ENCODE measurements at places on chromosomes 6 and 20.
A peak's percentile ranks its signal among the peaks of the same experiment; 100 is the strongest.

DNA sequence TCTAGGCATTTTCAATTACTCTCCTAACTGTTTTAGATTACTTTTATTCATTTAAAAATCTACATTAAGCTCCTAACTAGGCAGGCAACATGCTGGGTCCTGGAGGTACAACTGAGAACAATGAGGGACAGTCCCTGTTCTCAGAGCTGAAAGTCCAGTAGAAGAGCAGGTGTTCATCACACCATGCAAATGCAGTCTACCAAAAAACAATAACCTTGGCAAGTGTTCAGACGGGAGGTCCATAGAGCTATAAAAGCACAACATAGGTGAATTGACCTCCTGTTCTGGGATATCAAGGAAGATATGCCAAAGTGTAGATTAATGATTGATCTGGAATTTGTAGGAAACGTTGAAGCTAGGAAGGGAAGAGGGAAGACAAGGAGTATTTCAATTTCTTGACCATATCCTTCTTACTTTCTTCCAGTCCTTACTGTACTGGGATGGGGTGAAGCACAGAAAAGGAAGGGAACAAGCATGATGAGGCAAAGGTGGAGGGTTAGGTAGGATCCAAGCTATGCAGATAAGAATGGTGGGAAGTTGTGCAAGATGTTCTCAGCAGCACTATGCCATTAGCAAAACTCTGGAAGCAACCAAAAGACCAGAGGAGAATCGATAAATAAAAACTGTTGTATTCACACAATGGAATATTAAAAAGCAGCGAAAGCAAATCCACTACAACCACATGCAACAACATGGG, 485.7 kb upstream of the JARID2 start:
- DNase-seq, result no peak

GRCh38 chr6:26576407-26576843, 20.3 kb upstream of the ABT1 start:
- DNase-seq, result no peak

- DNase-seq, result no peak
Measured at GRCh38 chr6:2891768-2892170, 11.3 kb downstream of the SERPINB9 start.

DNA sequence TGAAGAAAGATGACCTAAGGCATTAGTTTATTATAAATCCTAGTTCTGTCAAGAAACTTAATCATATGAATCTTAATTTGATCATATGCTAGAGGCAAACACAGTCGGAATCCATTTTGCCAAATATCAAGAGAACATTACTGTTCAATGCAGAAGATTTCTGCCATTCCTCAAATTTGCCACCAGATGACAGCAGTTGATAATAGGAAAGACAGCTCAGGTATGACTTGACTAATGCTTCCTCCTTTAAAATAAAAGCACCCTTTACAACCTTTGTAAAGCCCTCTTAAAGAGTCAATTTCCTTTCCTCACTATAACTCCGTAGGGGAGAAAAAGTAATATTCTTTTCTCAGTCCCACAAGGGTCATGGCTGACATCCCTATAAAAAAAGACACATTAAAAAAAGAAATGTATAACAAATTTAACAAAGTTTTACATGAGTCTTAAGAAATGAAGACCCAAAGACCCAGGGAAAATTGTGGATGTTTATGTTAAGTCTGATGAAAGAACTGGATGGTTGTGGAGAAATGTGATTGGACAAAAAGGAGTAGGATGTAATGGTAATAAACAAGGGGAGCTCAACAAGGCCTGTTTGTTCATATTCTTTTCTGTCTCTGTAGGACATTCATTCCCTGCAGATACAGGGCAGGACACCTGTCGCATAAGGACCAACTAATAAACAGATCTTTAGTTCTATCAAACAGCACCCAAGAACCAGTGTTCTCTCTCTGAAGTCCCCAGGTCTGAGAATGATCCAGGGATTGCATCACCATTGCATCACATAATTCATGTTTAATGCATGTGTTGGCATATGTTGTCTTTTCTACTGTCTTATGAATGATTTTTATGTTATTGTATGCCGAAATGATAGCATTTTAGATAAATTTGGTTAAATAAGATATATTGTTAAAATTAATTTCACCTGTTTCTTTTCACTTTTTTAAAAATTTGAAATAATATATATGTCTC, 23.0 kb upstream of the IL17A start:
- peak; percentile 21 for DNase-seq

- DNase-seq, result no peak
Measured at GRCh38 chr6:163952005-163952404, 537.5 kb downstream of the QKI start.

DNA sequence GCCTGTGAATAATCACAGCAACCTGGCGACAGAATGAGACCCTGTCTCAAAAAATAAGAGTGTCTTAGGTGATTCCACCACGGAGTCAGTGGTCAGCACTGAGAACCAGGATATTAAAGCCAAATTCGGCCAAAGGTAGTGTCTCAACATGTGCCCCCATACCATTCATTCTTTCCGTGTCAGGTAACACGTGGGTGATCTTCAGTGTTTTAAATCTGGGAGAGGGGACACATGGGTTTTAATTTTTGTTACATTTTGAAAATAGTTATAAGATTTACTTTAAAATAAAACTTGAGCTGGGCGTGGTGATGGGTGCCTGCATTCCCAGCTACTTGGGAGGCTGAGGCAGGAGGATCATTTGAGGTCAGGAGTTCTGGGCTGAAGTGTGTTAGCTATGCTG, 59.0 kb downstream of the TFAP2C start:
- DNase-seq, result no peak

DNA sequence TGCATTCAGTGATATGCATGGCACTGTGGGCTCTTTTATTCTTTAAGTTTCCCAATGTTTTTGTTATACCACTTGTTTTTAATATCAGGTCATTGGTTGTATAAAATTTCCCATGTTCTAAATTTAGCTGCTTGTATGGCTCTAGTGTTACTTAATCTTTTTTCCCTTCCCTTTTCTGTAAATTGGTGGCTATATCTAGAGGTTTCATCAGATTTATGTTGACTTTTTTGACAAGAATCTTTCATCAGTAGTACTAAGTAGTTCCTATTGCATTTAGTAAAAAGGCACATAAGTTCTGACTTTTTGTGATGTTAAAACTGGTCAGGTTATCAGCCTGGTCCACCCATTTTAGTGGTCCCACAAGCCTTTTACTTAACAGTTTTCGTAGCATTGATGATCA, 51.1 kb downstream of the MMS22L start:
- no peak for DNase-seq

DNA sequence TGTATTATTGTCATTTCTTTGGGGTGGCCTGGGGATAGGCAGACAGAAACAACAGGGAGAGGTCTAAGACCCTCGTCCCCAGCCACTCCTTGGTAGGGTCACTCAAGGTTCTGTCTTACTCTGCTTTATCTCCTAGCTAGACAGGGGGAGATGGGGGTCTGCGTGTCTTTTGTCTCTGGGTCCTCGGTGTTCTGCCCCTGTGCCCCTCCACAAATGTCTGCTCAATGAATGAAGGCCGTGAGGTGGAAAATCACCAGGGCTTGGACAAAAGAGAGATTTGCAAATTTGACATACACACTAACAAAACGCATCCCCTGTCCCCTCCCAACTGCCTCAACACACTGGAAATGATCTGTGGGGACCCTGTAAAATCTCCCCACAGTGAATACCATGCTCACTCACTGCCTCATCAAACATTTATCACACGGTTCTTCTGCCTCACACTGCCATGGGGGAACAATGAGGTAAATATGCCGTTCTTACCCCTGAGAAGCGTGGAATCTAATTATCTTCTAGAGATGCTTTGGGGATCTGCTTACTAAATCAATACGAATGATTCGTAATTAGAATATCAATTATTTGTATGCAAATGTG, 13.2 kb upstream of the VAPB start:
- DNase-seq, result no peak

GRCh38 chr6:159068904-159069578, 24.2 kb upstream of the TAGAP start:
- no peak for DNase-seq

DNA sequence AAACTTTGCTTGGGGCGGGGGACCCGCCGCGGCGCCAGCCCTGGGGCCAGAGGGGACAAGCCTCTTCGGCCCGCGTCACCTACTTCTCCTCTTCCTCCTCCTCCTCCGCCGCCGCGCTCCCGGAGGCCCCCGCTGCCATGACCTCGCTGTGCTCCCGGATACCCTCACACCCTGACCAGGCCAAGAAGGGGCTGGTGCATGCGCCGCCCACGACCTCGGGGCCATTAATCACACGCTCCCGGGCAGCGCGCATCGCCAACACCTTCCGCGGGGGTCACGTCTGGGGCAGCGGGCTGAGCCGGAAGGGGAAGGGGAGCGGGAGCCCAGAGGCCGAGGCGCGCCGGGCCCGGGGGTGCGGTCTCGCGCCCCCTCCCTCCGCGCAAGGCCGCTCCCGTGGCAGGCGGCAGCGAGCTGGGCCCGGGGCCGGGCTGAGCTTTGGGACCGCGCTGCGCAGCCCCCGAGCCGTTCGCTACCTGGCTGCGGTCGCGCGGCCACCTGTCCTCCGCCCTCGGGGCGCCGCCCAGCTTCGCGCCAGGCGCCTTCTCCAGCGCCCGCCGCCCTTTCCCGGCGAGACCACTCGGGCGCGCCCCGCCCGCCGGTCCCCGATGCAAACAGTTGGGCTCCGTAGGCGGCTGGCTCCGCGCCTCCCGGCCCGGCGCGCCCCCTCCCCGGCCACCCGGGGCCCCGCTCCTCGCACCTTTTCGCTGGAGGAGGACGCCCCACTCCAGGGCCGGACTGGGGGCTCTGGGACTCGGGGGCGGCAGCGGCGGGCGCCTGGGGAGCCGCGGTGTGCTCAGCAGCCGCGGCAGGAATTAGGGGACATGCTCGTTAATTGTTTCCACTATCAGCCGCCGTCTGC, 575 bp upstream of the CNR1 start:
- DNase-seq, result no peak

DNA sequence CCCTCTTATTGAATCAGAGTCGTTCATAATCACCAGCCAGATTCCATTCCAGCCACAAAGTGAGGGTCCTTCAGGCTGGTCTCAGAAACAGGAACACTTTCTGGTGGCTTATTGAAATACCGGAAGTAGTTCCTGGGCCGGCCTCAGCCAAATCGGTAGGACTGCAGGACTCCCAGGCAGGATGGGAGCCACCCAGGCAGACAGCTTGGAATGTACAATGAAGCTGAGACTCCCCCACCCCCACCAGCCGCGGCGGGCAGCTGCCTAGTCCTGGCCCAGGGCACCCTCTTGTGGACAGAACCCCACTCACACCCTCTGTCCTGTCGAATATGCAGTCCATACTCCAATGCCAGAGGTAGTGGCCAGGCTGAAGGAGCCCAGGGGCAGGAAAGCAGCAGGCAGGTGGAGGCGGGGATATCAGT, 43.8 kb downstream of the MDFI start:
- peak; percentile 96 for DNase-seq

DNA sequence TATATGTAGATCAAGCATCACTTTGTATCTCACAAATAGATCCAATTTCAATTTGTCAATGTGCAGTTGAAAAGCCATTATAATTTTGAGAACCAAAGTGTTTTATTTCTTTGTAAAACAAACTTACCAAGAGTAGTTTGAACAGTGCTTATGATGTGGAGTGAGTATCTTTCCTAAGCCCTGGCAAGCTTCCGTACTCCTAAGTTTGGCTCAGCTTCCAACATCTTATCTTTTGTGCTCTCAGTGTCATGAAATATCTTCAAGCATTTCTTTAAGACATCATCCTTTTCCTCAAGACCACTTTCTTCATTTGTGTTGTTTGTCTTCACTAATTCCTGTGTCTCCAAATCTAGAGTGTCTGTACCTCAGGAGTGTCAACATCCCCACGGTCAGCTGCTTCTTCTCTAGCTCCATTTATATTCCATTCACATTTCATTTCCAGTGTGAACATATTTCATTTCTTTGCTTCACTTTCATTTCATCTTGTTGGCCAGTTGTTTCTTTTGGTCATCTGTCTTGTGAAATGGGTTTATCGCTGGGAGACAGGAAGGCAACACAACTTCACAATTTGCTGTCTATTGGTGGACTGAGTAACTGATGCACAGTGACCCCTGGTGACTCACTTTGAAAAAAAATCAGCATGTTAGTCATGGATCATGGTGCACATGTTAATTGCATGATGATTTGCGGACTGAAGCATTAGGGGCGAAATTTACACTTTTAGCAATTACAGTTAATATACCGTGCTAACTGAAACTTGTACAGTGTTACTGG, 36.9 kb downstream of the SLC24A3 start:
- DNase-seq, result no peak

DNA sequence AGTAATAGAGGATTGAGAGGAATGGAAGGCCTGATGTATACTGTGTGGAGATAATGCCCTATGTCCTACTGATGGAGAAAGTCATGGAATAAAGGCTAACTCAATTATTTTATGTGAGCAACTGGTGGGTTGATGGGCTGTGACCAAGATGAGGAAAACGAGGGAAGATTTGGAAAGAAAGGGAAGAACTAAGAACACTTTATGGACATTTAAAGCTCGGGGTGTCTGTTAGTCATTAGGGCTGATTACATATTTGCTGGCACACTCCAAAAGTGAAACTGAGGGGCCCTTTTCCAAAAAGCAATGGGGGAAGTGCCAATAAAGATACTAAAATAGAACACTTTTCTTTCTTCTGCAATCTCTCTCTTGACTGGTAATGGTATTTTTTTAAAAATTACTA, 439.5 kb downstream of the PLCB1 start:
- DNase-seq, result no peak

DNA sequence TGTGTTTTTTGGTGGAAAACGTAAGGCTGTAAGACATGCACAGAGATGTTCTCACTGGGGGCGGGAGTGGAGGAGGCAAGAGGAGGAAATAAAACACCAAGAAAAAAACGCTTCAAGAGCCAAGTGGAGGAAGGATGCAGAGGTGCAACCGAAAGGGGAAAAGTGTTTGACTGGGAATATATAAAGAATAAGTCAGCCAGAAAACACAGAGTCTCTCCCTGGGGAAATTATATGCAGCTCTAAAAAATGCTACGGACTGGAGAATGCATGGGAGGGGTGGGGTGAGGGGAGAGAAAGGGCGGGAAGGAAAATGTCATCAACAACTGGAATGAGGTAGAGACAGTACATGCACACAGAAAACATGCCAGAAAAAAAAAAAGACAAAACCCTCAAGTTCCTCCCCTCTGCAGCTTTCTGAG, 133.5 kb downstream of the SCML4 start:
- no peak for DNase-seq

- no peak for DNase-seq
Measured at GRCh38 chr6:20001286-20001685, 164.1 kb downstream of the ID4 start.

DNA sequence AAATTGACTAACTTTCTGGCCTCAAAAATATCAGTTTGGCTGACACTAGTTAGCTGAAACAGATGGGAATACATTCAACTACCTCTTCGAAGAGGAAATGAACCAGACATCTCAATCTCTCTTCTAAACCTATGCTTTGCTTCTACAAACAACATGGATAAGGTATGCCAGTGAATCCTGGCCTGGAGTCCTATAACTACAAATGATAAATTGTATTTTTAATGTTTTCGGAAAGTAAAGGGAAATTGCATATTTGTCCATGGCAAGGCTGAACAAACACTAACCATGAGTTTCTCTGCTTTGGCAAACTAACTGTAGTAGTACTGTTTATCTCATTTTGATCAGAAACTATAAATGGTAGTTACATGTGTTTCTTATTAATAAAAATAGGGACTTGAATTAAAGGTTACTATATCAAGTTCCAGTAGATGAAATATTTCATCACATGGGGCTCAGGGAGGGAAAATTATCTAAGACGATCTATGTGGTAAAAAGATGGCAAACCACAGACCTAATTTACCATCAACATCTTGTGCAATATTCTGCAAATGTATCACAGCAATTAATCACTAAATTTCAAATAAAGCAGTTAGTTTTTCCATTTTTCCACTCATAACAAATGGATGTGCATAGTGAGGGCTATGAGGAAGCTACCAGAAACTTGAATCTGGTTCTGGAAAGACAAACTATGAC, 76.8 kb downstream of the COL12A1 start:
- DNase-seq, result no peak

Data from Ammon's horn (tissue), 1 donor.